ENCODE measurements at places on chromosomes 2 and 18. TPM values are rescaled to one million over a fixed set of nuclear protein-coding genes. Genes with fewer than 3 reads are reported as not detected.

DNA sequence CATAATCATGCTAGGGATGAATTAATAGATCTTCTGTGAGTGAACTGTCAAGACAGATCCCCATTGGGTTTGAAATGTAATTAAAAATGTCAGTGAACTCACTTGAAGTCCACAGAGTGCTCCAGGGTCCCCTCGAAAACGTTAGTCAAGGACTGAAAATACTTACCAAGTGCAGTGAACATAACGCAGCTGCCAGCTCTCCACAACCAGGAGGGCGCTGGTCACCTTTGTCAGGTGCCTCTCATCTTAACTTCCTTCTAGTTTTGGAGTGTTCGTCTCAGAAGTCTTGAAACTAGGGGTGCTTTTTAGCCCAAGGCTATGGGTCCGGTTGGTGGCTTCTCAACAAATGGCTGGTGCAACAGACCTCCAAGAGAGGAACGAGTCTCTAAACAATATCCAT is 70.7 kb downstream of the NCK2 start:
- peaks cover 10% of the 10 kb centered on the region for H3K36me3 ChIP-seq
- peaks cover 34% of the 10 kb centered on the region for H3K4me1 ChIP-seq
- H3K27ac ChIP-seq: no peak overlapping the region
- no peaks in the 10 kb centered on the region for H3K27me3 ChIP-seq

STK16 gene
- total RNA-seq: 9.0 TPM

HOXD13 gene
- total RNA-seq: not detected

FARP2 gene
- 21.5 TPM for total RNA-seq

C2orf78 gene
- not detected for total RNA-seq

DNA sequence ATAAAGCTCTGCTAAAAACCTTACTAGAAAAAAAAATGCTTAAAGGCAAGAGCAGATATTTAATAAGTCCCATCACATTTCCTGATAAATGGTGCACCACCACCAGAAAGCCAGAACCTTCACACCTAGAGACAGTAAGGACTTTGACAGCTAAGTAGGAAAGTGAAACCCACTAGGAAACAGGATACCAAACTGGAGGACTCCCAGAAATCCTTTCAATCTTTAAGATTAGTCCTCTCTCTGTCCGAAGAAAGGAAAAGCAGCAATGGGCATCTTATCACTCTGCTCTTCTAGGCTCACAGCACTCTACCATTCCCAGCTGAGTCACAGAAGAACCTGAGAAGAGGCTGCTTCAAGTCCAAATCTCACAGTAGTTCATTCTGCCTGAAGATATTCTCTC is 3.7 kb downstream of the DYM start:
- H3K27me3 ChIP-seq: no peaks in the 10 kb centered on the region
- peaks cover 16% of the 10 kb centered on the region for H3K4me1 ChIP-seq
- no peak overlapping the region for H3K27ac ChIP-seq

CDC42EP3 gene
- 105 TPM for total RNA-seq

DNA sequence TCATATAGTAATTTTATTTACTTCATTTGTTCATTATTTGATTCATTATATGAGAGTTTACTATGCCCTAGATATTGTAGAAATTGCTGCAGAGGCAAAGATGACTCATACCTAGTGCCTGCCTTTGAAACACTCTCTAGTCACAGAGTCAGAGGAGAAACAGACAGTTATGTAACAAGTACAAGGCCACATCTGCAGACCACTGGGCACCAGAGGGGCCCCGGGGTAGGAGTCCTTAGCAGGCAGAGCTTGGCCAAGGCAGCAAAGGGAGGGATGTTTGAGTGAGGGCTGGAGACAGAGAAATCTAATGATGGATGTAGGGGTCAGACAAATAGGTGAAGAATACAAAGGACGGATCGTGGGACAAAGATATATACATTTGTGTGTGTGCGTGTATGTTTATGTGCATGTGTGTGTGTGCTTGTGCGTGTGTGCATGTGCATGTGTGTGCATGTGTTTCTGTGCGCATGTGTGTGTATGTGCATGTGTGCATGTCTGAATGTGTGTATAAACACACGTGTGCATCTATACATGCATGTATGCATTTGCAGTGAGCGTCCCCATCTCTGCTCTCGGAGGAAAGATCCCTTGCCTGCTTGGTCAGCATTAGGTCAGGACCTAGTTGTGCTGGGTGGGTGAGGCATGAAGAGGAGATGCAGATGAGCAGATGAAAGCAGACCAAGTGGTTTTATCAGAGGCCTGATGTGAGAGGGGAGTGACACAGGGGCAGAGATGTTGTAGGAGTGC is 170.6 kb upstream of the MYT1L start:
- H3K27ac ChIP-seq: no peak overlapping the region
- H3K4me1 ChIP-seq: no peaks in the 10 kb centered on the region
- no peak for DNase-seq
- H3K4me3 ChIP-seq: no peak overlapping the region
- H3K27me3 ChIP-seq: no peaks in the 10 kb centered on the region

Data from right atrium auricular region (tissue), 2 donors.